ENCODE measurements at places on chromosomes 11 and 22.

GRCh38 chr11:67054836-67055523 lies 1.7 kb upstream of the RHOD start:
- no peak for DNase-seq

GRCh38 chr22:45072322-45072903 lies 62.6 kb upstream of the PHF21B start:
- no peak for DNase-seq

DNA sequence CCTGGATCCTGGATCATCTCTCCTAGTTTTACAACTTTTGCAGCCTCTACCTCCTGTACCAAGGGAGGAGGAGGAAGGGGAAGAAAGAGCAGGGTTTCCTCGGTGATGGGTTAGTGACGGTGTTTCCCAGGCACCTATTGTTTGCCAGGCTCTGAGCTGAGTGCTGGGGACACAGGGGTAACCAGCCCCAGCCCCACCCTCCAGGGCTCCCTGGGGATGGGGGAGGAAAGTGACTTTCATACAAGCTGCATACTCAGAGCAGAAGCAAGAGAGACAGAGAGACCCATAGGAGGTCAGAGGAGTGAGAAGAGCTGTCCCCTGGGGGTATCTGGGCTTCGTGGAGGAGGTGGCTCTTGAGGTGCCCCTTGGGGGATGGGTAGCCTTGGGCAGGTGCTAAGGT lies 89.4 kb upstream of the THY1 start:
- no peak for DNase-seq

GRCh38 chr11:47308050-47308823 lies 38.3 kb downstream of the MADD start:
- DNase-seq: no peak

- DNase-seq: no peak
Observed at GRCh38 chr11:90251599-90251998, 28.8 kb upstream of the CHORDC1 start.

DNA sequence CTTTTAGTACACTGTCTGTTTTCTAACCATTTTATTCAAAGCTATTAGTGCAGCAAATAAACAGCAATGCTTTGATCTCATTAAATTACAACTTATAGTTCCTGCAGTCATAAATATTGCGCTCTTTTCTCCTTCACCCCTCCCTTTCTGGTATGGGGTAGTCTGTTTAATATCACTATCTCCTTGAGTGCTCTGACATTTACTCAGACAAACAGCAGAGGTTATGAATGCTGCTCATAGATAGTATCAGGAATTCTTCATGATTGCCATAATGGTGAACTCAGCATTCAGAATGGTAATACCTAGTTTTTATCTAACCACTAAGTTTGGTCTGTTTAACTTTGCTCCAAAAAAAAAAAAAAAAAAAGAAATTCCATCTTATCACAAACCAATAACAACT lies 87.4 kb downstream of the EIF3M start:
- DNase-seq: no peak

DNA sequence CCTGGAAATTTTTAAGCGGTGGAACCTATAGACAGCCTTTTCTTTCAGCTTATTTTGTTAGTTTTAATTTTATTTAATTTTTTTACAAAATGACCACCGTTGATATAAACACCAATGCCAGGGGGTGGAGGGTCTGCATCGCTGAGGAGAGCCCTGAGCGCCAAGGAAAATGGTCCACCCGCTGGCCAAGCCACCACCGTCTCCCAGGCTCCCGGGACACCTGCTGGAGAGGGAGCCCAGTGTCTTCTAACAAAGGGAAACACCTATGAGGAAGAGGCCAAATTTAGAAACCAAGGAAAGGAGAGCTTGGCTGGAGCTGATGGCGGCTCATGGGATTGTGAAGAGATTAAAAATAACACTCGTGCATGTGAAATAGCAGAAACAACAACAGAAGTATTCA lies 288 bp upstream of the KRTAP5-8 start:
- no peak for DNase-seq

DNA sequence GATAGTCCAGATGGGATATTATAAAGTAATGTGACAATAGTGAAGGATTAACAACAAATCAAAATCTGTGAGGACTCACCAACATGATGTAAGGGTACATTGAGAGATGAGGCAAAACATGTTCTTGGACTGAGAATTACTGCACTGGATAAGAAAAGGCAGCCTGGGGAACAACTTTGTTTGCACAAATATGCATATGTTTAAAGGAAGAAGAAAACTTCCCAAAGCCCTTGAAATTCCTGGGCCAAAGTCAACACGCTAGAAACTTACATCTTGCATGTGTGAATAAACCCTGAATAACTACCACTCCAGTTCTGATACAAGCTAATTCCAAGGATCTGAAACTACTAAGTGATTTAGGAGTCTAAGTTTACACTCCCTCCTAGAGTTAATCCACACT lies 1.1 kb downstream of the OR52A5 start:
- DNase-seq: no peak

- no peak for DNase-seq
Observed at GRCh38 chr11:133716602-133717001, 128.7 kb downstream of the SPATA19 start.

DNA sequence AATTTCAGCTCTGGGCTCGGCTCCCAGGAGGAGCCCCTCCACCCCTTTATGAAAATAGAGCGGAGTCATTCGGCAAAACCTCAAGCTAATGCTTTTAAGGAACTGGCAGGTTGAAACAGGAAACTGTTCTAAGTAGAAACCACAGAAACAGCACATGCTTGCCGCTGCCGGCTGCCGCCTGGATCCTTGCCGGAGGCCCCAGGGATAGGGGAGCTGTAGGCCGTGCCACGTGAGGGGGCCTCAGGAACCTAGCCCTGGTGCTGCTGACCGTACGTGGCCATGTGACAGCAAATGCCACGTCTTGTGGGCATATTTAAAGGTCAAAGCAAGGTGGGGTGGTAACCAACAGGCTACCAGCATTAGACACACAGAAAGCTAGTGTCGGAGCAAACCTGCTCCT lies 77.9 kb upstream of the TIMP3 start:
- DNase-seq: no peak

Data from stimulated activated CD8-positive, alpha-beta memory T cell treated with anti-CD3 and anti-CD28 coated beads, Interleukin-4, amount 100 ng/mL, for 1 hour (primary cell).